ENCODE measurements at places on chromosomes 2 and 18.

DNA sequence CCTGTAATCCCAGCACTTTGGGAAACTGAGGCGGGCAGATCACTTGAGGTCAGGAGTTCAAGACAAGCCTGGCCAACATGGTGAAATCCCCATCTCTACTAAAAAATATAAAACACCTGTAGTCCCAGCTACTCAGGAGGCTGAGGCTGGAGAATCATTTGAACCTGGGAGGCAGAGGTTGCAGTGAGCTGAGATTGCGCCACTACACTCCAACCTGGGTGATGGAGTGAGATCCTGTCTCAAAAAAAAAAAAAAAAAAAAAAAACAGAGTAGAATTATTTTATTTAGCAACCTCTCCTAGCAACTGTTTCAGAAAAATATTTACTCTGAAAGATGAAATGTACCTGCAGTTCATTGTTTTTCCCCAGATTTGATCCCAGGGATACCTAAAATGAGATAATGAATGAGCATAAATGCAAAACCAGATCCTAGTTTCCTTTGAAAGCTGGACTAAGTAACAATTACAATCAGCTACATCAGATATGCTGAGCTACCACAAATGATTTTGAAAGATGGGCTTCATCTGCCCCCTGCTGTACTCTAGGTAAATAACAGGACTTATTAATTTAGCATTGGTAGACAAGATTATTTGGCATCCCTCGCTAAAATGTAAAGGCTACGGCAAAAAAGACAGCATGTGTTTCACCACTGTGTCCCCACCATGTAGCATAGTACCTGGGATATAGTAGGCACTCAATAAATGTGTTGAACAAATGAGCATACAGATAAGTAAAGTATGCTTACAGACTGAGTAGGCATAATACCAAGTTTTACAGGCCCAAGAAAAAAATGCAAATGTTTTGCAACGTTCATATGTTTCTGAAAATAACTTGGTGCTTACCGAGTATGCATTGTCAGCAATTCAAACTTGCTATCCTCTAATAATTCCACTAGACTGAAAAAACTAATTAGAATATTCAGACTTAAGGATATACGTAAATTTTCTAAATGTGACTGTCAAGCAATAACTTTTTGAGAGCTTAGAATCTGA, 102.5 kb downstream of the ATL2 start:
- peak; percentile 36 for DNase-seq

DNA sequence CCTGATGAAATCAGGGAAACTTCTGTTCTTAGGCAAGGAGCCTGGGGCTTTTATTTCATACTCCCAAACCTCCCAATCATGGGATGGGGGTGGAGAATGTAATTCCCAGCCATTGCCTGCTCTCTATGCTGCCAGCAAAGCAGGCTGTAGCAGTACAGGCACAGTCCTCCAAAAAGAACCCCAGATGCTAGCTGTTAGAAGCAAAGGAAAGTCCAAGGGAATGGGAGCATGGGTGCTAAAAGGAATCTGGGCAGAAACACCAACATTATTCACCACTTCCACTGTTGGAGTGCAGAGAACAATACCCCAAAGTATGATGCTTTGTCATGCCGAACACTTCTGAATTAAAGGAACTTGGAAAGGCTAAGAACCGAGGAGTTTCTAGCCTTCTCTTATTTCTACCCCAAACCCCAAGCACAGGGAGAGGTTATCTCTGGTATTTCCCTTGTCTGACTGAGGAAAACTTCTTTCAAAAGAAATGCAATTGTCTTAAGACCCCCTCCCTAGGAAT, 24.7 kb downstream of the MDH1 start:
- no peak for DNase-seq

DNA sequence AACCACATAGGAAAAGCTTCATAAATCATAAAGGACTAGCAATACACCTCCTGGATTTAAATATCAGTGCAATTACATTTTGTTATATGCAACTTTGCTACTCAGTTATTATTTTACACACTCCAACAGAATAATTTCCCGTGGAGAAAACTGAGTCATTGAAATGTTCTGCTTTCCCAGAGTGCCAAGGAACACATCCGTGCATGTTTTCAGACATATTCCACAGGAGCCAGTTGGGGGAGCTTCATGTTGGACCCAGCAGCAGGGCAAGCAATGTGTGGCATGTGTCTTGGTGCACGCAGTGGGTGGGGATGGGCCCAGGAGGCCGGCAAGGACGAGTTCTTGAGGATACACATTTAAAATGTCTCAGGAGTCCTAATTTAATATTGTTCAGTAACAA, 14.4 kb upstream of the SMIM21 start:
- DNase-seq, result no peak

DNA sequence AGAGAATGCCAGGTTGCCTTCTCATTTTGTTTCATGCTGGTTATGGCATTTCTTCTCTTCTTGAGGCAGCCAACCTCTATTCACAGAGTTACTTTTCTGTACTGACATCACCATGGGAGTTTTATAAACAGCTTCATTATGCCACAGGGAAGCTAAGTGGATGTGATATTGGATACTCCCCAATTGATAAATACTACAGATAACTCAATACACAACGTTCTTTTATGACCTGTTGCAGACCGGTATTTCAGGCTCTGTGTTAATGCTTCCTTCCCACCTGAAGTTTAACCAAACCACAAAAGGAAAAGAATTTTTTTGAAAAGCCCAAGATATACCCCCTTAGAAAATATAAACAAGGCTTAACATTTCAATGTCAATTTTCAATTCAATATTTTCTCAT, 258.3 kb upstream of the SOX11 start:
- DNase-seq, result no peak

GRCh38 chr2:98153481-98153880, 66.5 kb downstream of the VWA3B start:
- no peak for DNase-seq

DNA sequence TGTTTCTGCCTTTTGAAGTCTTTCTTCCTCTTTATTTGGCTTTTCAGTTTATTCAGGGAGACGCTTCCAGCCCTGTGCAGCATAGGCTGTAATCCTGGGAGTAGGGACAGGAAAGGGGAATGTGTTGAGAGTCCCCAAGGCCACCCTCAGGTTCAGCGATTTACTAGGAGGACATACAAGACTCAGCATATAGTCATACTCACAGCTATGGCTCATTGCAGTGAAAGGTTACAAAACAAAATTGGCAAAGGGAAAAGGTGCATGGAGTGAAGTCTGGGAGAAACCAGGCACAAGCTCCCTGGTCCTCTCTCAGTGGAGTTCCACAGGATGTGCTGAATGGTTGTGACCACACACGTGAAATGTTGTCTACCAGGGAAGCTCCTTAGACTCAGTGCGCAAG, 49.6 kb upstream of the ZNF638 start:
- DNase-seq, result no peak

GRCh38 chr2:70084973-70085710, 2.1 kb upstream of the PCBP1 start:
- no peak for DNase-seq

DNA sequence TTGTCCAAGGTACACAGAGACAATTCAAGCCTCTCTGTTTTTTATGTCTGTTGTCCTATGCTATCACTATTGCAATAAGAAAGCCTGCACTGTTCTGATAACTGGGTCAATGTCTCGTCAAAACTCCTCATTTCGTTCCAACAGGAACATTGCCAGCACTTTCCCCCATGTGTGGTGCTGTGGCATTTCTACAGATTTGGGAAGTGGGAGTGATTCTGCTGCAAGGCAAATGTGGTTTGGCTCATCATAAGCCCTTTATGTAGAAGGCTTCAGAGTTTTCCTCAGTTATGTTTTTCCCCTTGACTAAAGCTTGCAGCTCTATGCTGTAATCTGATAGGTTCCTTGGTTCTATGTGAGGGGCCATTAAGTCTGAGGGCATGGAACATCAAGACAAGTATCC, 324.1 kb upstream of the TCF4 start:
- DNase-seq, result no peak

- peak; percentile 57 for DNase-seq
Measured at GRCh38 chr2:33484042-33484621, 7.7 kb downstream of the RASGRP3 start.

DNA sequence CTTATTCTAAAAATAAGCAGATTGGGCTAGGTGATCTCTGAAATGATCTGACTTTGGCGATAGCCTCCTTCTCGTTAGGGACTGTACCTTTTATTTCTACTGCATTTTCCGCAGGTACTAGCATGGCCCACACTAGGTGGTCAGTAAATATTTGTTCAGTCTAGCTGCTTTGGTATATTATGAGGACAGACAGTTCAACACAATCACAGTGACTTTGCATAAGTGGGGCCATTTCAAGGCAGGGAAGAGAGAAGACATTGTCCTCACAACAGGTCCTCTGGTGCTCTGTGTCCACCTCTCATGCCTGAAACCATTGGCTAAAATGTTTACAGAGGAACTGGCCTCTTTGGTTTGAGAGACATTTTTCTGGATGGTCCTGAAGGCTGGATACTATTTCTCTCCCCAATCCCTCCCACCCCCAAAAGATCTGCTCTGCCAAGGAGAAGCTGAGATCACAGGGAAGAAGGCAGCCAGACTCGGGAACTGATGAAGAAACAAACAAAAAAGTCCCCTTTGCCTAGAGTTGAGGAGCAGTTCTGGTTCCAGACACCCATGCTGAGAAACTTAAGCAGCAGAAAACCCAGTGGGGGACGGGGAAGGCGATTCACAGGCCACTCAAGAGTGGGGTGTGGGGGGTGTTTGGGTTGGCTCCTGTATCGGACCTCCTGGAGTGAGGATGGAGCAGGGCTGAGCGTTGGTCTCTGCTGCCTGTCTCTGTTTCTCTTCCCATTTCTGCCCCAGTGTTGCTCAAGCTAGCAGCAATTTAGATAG, 2.9 kb upstream of the TNP1 start:
- DNase-seq, result no peak

DNA sequence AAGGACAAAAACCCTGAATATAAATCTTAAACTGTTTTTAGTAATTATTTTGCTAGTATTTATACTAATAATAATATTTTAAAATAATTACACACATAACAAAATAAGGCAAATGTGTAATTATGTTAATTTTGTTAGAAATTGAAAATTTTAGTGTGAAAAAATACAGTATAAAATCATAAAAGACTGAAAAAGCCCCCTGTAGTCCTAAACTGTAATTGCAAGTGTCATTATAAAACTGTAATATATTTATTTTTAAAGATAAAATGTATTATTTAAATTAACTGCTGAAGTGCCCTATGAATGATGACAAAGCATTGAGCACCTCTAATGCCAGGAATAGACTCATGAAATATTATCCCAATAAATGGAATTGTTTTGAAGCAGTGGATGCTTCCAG, 1117.7 kb downstream of the CBLN2 start:
- no peak for DNase-seq
